ENCODE measurements at places on chromosomes 7 and 10.

- no peak for DNase-seq
Measured at GRCh38 chr10:1620803-1621202, 116.5 kb downstream of the ADARB2 start.

DNA sequence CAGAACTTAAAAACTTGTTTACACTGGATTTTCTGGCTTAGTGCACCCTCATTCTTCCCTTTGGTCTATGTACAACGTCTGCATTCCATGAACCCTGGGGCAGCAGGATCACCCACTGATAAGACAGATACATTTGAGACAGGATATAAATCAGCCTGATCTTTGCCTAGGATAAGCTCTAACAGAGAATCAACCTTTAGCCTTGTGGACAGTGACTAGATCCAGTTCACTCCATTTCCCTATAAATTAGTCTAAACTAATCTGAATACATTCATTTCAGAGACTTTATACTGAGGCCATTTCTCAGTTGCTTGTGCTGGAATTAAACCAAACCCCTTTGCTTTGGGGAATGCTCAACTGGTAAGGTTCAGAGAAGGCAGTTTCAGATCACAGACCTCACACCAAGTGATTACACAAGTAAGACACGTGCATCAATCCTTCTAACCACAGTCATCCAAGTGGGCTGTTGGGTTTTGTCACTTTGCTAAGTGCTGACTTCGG, 639.8 kb upstream of the FZD8 start:
- DNase-seq, result no peak

- DNase-seq, result no peak
Measured at GRCh38 chr7:96218664-96219243, 103.1 kb downstream of the SLC25A13 start.

DNA sequence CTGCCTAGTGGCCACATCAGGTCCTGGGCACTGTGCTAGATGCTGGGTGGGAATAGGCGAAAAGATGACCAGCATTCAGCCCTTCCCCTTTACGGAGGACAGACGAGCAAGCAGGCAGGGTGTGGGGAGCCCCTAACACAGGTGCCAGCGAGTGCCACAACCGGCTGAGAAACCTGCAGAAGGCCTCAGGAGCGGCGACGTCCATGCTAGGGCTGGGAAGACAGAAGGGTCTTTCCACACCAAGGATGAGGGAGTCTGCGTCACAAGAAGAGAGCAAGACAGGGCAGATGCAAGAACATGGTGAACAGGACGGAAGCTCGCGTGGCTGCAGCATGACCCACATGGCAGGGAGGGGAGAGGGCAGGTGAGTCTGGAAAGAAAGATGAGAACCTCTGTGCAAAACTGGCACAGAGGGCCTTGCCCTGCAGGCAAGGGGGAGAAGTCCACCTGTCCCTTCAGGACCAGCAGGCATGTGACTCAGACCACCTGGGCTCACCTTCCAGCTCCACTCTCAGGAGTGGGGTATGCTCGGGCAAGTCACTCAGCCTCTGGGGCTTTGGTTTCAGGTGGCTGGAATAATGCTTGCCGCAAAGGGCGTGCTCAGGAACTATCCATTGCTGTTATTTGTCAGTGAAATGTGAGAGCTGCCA, 36.6 kb downstream of the KCNH2 start:
- no peak for DNase-seq

- DNase-seq, result no peak
Measured at GRCh38 chr10:114265392-114266053, 26.5 kb downstream of the VWA2 start.

DNA sequence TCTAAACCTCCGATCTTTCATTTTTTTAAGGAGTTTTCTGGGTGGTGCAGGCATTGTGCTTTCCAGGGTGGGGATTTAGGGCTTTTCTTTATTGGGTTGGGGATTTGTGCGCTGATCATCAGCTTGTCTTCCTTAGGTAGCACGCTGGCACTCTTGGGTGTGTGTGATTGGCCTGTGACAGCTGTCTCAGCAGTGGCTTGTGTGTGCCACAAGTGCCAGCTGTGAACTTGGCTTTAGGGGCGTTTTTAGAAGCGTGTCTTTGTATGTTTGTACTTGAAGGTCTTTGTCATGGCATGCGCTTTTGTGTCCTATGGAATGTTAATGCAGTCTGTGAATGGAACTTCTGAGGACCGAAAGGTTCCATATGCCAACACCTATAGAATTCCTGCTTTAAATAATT, 788 bp downstream of the AKAP9 start:
- DNase-seq, result peak; percentile 74

- DNase-seq, result no peak
Measured at GRCh38 chr7:110940756-110941155, 150.2 kb upstream of the LRRN3 start.

GRCh38 chr10:79948976-79949722, at the start of gene SFTPD:
TSS of gene SFTPD (minus strand) at chr10:79949105. CDS start at chr10:79946659, 2,446 bp downstream.
- DNase-seq, result no peak

- DNase-seq, result no peak
Measured at GRCh38 chr10:11232222-11232961, 214.7 kb downstream of the CELF2 start.

- no peak for DNase-seq
Measured at GRCh38 chr10:116848944-116849247, 403 bp upstream of the ENO4 start.

DNA sequence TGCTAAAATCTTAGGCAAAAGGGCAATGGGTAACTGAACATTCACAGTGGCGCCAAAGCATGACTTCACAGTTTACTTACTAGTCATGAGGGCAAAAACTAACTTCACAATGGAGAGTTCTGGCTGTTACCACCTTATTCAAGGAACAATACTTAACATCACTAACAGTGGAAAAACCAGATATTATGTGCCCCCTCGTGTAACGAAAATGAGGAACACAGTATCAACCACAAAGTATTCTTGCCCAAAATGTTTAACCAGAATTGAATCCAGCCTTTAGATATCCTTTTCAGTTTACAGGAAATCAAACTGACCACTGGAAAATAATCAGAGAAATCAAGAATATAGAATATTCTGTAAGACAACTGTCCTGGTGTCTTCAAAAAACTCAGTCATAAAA, 9.5 kb downstream of the C7orf25 start:
- DNase-seq, result no peak

DNA sequence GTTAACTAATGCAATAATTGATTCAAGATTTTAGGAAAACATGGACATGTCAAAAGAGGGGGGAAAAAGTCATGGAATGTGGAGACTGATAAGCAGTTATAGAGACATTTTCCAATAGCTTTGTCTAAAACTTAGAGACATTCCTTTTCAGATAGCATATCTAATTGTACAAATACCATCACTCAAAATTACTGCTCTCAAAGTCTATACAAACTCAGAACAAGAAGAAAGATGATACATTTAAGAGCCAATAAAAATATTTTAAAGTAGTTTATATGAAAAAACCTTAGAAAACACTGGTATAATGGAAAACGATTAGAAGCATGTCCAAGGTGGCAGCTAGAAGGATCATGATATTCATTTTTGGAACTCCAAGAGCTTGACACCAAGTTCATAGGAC, 146.5 kb downstream of the DOCK4 start:
- no peak for DNase-seq

GRCh38 chr7:126485791-126486190, 767.0 kb downstream of the GRM8 start:
- DNase-seq, result no peak

DNA sequence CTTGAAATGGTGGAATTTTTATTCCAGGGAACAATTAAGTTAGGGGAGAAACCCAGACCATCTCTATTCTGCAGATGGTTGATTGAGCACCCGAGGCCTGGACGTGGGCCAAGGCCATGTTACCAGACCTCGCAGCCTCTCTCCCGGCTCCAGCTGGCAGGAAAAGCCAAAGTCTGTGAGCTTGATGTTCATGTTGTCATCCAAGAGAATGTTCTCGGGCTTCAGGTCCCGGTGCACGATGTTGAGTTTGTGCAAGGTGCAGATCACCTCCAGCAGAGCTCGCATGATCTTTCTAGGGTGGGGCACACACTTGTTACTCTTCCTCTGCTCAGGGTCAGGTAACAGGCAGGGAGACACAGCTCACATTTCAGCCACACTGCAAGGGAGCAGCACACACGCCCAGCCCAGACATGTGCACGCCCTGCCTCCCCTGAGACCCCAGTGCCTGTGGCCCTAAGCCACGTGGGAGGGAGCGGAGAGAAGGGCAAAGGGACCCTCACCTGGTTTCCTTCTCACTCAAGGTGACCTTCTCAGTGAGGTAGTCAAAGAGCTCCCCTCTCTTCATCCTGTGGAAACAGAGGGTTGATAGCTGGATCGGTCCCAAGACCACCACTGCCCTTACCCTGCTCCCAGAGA, 9.5 kb downstream of the PHKG1 start:
- DNase-seq, result no peak

DNA sequence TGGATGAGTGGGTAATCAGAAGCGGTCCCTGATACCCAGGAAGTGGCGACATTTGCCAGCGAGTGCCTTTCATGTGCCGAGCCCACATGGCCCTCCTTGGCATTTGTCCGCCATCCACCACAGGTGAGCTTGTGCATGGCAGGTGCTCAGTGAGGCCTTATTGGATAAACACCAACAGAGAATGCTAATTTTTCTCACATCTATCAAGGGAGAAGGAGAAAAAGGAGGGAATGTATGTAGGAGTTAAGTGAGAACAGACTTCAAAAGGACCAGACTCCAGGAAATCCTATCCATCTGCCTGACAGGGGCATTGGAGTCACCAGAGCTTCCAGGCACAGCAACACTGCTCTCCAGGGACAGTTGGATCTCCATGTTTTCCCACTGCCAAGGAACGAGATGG, 143.5 kb upstream of the ZMIZ1 start:
- no peak for DNase-seq

GRCh38 chr10:105644559-105644958, 1003.5 kb downstream of the SORCS3 start:
- DNase-seq, result no peak

- DNase-seq, result no peak
Measured at GRCh38 chr7:76381814-76382213, 23.0 kb upstream of the YWHAG start.

- DNase-seq, result no peak
Measured at GRCh38 chr7:77328669-77329068, 87.5 kb downstream of the GSAP start.

GRCh38 chr7:139852482-139852845, 23.4 kb downstream of the TBXAS1 start:
- no peak for DNase-seq

DNA sequence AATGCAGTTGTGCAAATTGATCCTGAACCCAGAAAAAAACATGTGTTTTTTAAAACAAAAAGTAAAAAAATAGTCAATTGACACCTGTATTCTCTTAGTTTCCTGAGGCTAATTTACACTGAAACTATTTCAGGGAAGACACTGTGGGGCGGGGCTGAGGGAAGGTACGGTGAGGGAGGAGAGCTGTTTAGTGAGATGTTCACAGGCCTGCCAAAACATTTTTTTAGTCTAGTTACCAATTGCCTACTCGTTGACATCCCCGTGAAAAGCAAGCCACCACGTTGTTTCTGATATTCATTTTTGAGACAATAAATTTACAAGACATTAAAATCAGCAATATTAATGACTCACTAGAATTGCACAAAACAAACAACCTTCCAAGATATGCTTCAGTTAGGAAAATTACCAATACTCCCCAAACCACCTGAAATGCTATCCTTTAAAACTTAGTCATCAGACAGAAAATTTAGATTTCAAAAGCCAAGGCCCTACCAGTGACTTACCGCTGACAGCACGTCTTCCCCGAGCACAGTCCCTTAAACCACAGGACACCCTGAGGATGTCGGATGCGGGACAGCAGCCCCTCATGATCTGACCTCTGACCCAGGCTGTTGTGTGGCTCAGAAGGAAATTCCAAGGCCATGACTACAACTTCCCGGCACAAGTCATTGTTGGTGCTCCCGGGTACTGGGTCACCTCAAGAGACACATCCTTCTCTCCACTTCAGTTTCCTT, 279.2 kb downstream of the PRPF18 start:
- DNase-seq, result no peak

- DNase-seq, result no peak
Measured at GRCh38 chr10:54914049-54914448, 113.0 kb upstream of the PCDH15 start.

- DNase-seq, result peak; percentile 72
Measured at GRCh38 chr10:129033790-129034272, 433.2 kb upstream of the MGMT start.

Data from retina (tissue), 1 donor.